ENCODE measurements at places on chromosomes 2 and 18.

GRCh38 chr2:121480826-121481225, 49.9 kb upstream of the RNU4ATAC start:
- no peak for DNase-seq

GRCh38 chr2:120685066-120685973, 50.3 kb upstream of the GLI2 start:
- no peak for DNase-seq

- no peak for DNase-seq
Observed at GRCh38 chr2:196415384-196415783, 224.1 kb upstream of the CCDC150 start.

DNA sequence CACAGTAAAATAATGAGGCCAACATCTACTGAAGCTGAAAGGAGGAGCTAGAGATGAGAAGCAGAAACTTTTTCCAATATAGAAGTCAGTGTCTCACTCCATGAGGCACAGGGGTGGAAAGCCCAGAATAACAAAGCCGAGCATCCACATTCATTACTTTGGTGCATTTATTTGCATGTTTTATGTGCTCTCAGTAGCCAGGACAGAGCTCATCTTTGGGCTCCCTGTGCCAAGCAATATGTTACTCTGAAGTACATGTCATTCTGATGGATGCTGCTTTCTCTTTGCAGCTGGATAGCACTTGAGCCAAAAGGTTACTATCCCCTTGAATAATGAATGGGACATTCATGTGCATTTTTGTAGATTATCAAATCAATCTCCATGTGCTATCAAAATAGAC, 338.6 kb upstream of the SOX11 start:
- DNase-seq: no peak

GRCh38 chr2:223101340-223102039, 49.5 kb downstream of the KCNE4 start:
- no peak for DNase-seq

GRCh38 chr2:146984014-146984413, 860.8 kb upstream of the ACVR2A start:
- no peak for DNase-seq

GRCh38 chr18:54928236-54928635, 31.0 kb downstream of the CCDC68 start:
- no peak for DNase-seq

DNA sequence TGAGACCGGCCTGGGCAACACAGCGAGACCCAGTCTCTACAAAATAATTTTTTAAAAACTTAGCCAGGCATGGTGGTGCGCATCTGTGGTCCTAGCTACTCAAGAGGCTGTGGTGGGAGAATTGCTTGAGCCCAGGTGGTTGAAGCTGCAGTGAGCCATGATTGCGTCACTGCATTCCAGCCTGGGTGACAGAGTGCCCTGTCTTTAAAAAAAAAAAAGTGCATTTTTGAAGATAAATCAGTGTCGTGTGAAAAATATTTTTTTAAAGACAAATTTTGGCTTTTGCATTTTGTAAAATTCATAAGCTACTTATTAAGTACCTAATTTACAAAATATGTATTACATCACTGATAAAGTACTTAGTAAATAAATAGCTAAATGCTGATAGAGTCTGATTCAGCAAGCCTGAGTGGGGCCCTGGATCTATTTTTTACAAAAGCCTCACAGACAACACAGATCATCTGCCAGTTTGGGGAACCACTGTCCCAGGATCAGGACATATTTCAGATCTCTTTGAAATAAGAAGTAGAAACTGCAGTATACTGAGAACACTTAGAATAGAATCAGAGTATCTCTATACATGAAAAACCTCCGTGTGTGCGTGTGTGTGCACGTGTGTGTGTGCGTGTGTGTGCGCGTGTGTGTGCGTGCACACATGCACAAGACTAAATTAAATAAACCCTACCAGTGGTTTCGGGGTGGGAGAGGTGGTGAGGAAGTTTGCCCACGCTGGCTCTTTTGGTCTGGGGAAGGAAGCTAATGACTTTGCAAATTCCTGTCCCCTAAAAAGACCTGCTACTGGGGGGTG, 61.6 kb downstream of the AAK1 start:
- no peak for DNase-seq

GRCh38 chr2:223536546-223536945, 65.6 kb downstream of the SCG2 start:
- DNase-seq: no peak

GRCh38 chr2:120103723-120104467, 91.0 kb downstream of the EPB41L5 start:
- no peak for DNase-seq

GRCh38 chr2:105522645-105523044, 123.8 kb upstream of the FHL2 start:
- DNase-seq: no peak

DNA sequence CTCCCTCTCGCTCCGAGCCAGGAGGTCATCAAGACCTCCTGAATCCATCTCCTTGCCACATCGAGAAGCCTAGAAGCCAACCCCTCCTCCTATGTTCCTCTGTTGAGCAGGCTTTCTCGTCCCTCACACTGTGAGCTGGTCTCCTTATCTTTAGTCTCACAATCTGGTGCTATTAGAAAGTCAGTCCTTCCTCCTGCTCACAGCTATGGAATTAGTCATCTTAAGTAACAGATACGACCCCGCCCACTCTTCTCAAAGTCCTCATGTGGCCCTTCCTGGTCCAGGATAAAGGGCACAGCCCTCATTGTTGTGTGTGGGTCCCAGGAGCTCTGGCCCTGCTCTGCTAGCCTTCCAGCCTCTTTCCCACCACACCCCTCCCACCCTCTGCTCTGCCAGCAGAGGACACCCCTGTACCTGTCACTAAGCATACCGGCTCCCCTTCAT, 41.4 kb upstream of the TRIB2 start:
- DNase-seq: no peak

- no peak for DNase-seq
Observed at GRCh38 chr2:183021613-183022012, 16.6 kb downstream of the NCKAP1 start.

DNA sequence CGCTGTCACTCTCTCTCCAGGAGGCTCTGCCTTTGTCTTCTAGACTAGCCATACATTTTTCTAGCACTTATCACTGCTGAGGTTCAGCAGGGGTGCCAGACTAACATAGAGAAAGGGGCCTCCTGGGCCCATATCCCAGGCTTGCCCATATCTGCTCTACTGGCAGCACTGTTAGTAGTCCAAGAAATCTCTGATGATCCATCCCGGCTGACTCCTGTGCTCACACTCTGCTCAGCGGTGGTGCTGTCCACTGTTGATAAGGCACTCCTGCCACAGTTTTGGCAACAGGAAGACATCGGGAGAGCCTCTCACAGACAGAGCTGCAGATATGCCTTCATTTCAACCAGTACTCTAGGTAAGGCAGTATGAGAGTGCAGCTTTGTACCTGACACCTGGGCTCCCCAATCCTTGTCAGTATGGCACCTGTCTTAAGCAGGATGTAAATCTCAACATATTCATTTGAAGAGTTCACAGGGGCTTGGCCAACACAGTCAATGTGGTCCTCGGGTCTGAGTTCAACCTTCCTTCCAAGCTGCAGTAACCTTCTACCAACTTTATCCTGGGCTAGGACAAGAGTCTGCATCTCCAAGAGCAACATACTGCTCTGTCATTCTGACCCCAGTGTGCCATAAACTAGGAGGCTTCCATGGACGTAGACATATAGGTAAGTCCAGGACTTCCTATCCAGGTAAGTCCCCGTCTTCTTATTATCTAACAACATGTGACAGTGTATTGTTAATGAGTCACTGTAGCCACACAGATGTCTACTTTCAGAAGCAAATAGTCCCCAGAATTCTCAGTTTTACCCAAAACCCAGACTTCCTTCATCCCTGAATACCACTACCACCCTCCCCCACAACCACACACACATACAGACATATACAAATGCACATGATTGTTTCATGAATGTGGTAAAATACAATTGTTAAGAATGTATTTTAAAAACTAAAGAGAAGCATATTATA, 16.2 kb downstream of the KLF7 start:
- DNase-seq: no peak

- no peak for DNase-seq
Observed at GRCh38 chr2:205171261-205171940, 510.9 kb upstream of the NRP2 start.

- no peak for DNase-seq
Observed at GRCh38 chr2:233470839-233471238, 95.7 kb downstream of the USP40 start.

DNA sequence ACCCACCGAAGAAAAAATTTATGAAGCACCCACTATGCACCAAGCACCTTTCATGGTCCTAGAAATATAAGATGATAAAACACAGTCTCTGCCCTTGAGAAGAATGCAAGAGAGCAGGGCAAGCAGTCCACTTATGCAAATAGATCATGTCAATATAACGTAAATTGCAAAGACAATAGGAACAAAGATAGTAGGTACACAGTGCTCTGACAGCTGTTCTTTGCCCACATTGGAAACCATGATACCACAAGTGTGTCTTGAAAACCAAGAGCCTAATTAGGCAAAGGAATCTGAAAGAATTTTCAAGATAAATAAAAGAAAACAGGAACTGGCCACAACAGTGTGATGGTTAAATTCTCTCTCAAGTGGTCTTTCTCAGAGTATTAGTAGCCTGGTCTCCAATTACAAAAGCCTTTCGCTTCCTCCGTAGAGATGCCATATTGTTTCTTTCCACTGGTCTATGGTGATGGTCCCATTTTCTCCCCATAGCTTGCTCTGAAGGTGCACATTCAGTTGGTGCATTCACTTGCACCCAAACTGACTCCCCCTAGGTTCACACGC, 108.5 kb downstream of the VWC2L start:
- DNase-seq: no peak

DNA sequence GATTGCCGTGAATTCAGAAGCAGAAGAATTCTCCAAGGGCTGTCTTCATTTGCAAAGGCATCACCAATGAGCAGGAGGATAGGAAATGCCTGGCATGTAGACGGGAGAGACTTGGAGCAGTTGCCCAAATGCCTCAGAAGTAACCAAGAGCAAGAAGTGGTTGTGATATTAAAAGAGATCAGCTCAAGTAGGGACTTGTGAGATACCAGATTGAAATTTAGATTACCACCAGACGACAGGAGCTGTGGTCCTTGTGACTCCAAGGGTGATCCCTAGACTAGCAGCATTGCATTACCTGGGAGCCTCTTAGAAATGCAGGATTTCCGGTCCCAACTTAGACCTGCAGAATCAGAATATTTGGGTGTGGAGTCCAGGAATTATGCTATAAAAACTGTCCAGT, 228.6 kb upstream of the EPAS1 start:
- no peak for DNase-seq

- DNase-seq: no peak
Observed at GRCh38 chr2:127277028-127277427, 16.9 kb downstream of the ERCC3 start.

- peak; percentile 81 for DNase-seq
Observed at GRCh38 chr18:58493516-58494253, 135.2 kb downstream of the ALPK2 start.

DNA sequence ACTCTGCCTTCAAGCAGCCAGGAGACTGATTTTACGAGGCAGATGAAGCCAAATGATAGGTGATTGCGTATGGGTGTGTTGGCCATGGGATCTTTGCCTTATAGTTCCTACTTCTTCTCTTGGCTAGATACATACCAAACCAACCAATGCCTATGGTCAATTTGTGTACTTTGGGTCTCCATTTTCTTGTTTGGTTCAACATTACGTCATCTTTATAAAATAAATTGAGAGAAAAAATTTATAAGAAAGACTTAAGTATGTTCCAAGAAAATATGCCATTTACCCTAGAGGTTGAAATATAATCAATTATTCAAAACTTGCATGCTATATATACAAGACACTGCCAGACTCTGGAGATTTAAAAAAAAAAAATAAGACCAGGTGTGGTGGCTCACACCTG, 150.9 kb downstream of the SP3 start:
- no peak for DNase-seq

- no peak for DNase-seq
Observed at GRCh38 chr2:33511141-33511540, 34.7 kb downstream of the RASGRP3 start.

Measured in stimulated activated CD8-positive, alpha-beta memory T cell treated with anti-CD3 and anti-CD28 coated beads, Interleukin-4, amount 100 ng/mL, for 48 hours (primary cell).